Choroid plexus epithelial cell (primary cell): ENCODE measurements at places on chromosomes 16 and 17.
A peak's percentile ranks its signal among the peaks of the same experiment; 100 is the strongest.

GRCh38 chr17:44269535-44270240 is 1.8 kb upstream of the SLC4A1 start:
- no peak for DNase-seq

DNA sequence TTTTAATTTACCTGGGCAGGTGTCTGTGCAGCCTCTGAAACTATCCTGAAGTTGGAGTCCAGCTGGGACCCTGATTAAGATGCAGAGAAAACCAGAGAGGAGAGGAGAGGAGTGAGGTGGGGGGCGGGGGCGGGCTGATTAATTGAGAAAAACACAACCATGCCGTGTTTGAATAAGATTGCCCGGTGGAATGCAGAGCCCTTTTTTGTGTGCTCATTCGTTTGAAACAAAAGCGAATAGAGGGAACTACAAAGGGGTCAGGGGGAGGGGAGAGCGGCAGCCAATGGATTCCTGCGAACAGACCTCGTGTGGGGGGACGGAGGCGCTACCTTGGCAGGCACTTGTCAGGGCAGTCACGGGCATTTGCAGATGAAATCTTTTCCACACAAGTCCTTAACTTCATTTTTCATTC is 355.8 kb downstream of the SOX9 start:
- DNase-seq: no peak

DNA sequence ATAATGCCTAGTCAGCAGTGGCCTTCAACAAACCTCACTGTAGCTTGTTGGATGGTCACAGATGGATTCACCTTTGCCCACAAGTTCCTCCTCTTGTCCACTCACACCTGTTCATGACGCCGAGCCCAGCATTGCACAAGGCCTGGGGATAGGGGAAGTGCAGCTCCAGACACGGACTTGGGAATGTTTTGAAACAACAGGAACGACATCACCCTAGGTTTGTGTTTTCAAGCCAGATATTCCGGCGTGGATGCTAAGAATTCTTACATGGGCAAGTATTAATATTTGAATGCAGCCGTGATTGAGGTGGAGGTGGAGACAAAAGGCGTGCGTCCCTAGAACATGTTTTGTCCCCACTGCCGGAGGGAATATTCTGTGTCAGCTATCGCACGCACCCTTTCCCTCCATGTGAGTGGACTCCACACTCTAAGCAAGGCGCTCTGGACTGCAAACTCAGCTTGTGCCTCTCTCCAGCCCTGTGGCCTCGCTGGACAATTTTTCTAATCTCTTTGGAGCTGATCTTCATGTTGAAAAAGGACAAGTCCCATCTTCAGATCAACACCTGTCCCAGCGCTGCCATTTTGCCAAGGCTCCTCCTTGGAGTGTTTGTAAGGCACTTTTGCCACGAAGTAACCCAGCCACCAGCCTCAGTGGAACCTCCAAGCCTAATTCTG is 2.0 kb upstream of the BANP start:
- DNase-seq: no peak

- DNase-seq: no peak
These were observed 10.8 kb downstream of the NMRAL1 start for GRCh38 chr16:4463522-4464163.

GRCh38 chr17:55549140-55549539 is 37.9 kb upstream of the SMIM36 start:
- DNase-seq: peak; percentile 24

GRCh38 chr16:19472482-19472881 is 49.4 kb downstream of the GDE1 start:
- DNase-seq: no peak

GRCh38 chr17:77313831-77314230 is 173.1 kb downstream of the SEC14L1 start:
- no peak for DNase-seq

- no peak for DNase-seq
These were observed 1494.7 kb upstream of the CDH8 start for GRCh38 chr16:63530974-63531373.

DNA sequence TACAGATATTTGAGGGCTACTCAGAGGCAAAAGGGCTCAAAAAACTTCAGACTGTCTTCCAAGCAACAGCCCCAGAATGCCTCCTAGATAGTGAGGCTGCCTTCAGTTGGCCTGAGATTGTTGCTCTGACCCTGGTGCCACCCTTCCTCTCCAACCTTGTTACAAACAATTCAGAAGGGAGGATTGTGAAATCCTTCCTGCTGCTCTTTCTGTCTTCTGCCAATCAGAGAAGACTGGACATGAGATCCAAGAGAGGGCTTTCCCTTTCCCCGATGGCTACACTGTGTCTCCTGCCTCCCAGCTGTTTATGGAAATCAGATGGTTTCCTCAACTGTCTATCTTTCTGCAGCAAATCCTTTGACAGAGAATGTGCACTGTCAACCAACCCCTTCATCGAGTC is 419.9 kb downstream of the CDH13 start:
- peak; percentile 27 for DNase-seq

GRCh38 chr17:57648720-57649119 is 96.4 kb downstream of the CCDC182 start:
- no peak for DNase-seq

- peak; percentile 11 for DNase-seq
These were observed 173.3 kb downstream of the PMP22 start for GRCh38 chr17:15091825-15092224.

DNA sequence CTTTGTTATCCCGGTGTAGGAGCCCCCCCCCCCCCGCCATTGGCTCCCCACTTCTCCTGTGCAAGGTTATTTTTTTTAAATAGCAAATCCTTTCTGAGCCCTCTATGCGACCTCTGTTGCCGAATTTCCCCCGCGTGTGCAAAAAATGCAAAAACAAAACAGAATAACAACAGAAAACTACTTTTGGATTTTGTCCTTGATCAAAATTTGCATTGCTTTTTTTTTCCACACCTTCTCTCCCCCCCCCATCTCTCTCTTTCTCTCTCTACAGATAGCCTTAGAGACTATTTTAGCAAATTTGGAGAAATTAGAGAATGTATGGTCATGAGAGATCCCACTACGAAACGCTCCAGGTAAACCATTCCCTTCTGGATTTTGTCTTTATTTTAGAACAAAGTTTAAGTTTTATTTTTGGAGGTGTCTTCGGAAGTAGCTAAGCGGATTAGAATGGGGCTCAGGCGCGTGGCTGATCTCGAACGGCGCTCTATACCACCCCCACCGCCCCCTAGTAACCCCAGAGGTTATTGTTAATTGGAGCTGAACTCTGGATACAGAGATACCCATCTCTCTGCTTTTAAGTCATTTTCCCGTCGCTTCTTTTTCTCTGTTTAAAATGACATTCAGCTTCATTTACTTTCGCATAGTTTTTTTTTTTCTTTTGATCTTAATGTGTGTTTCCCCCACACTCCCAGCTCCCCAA is 1.0 kb downstream of the MSI2 start:
- no peak for DNase-seq

GRCh38 chr17:74601944-74602572 is 10.0 kb upstream of the CD300LD start:
- peak; percentile 54 for DNase-seq

DNA sequence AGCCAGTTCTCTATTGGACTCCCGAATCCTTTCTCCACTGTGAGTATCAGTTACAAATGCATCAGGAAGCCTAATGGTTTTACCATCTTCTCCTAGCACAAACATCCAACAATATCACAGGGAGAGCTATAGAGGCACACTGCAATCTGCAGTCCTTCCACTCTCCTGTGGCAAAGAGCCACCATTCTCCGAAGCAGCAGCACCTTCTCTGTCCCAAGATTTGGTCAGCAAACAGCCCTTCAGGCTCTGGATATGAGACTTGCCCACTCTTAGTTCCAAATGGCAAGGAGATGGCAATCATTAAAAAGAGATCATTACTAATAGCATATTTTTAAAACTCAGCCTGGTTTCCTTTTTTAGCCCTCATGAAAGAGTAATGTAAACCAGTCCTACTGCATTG is 223.4 kb downstream of the HS3ST3A1 start:
- no peak for DNase-seq

- no peak for DNase-seq
These were observed 1.8 kb upstream of the RASD1 start for GRCh38 chr17:17497845-17498520.

DNA sequence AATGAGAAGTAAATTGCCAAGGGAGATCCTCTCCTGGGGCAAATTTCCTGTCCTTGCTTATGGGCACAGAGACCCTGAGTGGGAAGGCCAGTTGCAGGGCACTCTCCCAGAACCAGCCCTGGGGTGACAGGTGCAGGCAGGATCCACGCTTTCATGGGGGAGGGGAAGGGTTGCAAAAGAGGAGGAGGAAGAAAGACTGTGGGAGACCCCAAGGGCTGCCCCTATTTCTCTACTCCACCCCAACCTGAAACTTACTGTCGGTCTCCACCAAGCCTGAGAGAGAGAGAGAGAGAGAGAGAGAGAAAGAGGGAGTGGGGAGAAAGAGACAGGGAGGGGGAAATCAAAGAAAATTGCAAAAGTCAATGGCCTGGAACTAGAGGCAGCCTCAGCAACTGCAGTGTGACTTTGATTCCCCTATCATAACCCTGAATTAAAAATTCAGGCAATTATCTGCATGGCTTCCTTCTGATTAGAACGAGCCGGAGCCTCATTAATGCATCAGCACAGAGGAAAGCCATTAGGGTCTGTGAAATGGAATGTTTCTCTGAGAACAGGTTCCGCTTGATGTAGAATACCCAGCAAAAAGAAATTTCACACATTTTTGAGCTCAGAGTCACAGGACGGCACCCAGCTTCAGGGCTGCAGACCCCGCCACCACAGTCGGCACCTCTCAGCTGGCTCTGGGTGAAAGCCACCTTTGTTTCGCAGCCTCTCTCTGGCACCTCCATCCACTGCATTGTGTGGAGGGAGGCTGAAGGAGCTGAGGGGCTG is 45.1 kb upstream of the HNF1B start:
- no peak for DNase-seq

- DNase-seq: no peak
These were observed 13.7 kb downstream of the HOXB4 start for GRCh38 chr17:48564188-48565021.

- no peak for DNase-seq
These were observed 8.4 kb downstream of the C16orf86 start for GRCh38 chr16:67674851-67675578.

- no peak for DNase-seq
These were observed 31.6 kb downstream of the GLG1 start for GRCh38 chr16:74575175-74575806.

GRCh38 chr17:82940226-82941020 is 100.6 kb upstream of the ZNF750 start:
- DNase-seq: no peak
